ENCODE measurements at places on chromosomes 5 and 9. TPM values are rescaled to one million over a fixed set of nuclear protein-coding genes. Genes with fewer than 3 reads are reported as not detected.

Gene ZFP37
- total RNA-seq: 10.1 TPM

GRCh38 chr9:90802386-90802985, 867 bp downstream of the SYK start:
- no peak for DNase-seq

Gene TMEM252
- total RNA-seq: 1.5 TPM

DNA sequence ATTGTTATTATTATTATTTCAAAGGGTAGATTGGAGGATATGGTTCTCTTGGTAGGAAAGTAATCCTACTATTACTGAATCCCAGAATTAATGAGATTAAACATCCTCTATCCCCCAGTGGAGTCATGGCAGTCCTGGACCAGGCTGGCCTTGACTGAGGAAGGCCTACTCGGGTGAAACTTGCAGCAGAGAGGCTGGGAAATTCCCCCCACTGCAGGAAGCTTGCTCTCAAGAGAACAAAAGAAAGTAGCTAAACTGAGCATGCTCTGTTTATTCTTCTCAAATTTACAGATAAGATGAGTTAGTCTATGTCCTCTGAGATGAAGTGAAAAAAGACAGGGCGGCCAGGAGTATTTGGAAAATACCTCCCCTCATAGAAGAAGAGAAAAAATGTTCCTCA, 233.9 kb upstream of the RPS23 start:
- no peak for DNase-seq

Gene SMIM32
- not detected for total RNA-seq

Gene C1QTNF2
- 21.1 TPM for total RNA-seq

DNA sequence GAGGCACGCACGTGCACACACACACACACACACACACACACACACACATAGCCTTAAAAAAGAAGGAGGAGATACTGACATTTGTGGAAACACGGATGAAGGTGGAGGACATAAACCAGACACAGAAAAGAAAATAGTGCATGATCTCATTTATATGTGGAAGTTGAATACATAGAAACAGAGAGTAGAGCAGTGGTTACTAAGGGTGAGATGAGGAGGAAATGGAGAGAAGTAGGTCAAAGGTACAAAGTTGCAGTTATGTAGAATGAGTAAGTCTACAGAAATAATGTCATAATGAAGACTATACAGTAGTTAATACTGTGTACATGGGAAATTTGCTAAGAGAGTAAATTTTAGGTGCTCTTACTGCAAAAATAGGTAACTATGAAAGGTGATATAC, 412.2 kb upstream of the CDH9 start:
- DNase-seq: no peak

Gene IQGAP2
- total RNA-seq: 11.4 TPM

DNA sequence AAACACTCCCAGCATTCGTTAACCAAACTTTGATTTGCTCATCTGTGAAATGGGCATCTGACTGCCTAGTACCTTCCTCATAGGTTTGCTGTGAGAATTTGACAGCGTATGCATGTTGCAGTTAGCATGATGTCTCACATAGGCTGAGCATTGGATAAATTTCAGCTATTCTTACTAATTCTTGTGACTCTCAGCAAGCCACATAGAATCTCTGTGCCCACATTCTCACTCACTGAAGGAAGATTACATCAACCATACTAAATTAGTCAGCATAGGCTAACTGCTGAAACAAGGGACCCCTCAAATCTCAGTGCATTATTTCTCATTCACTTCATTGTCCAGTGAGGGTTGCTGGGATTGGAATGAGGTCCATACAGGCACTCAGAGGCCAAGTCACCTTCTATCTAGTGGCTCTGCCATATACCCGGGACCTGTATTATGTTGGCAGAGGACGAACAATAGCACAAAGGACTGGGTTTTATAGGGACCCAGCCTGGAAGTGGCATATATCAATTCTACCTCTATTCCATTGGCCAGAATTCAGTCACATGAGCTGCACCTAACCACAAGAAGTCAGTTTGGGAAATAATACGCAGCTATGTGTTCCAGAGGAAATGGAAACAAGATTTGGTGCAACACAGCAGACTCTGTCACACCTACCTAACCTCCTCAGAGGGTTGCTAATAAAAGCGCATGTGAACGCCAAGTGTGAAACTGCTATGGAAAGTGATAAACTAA, 4.2 kb upstream of the PTGER4 start:
- no peak for DNase-seq

- no peak for DNase-seq
Observed at GRCh38 chr9:81754245-81754644, 64.9 kb upstream of the TLE1 start.

DNA sequence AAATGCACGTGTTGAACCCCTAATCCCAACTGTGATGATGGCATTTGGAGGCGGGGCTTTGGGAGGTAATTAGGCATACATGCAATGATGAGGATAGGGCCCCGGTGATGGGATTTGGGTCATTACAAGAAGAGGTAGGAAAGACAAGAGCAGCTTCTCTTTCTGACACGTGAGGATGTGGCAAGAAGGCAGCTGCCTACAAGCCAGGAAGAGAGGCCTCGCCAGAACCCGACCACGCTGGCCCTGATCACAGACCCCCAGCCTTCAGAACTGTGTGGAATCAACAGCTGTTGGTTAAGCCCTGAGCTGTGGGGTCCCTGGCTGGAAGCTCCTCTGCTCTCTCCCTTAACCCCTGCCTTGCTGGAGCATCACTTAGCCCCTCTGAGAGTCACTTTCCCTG, 57.5 kb downstream of the COL23A1 start:
- DNase-seq: no peak

- no peak for DNase-seq
Observed at GRCh38 chr9:20244271-20244670, 378.0 kb downstream of the MLLT3 start.

- no peak for DNase-seq
Observed at GRCh38 chr5:176415240-176415951, 943 bp downstream of the CLTB start.

DNA sequence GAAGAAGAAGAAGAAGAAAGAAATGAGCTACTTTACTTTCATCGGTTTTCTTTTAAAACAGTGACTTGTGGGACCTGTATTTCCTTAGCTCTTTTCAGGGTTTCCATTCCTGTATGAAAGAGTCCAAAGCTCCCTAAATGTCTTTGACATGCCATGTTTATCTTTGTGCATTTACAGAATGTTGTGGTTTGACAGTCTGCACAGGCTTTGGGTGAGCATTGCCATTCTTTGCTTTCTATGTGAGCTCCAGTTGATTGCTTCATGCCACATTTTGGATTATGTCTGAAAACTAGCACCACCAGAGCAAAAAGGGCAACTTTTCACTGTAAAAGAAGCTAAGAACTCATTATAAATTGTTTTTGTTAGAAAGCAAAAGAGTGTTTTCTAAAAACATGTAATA, 733.4 kb downstream of the TLE4 start:
- peak; percentile 18 for DNase-seq

Gene FOXD4L3
- 0.86 TPM for total RNA-seq

Gene TAF11L9
- total RNA-seq: not detected

Gene SPATA31A3
- not detected for total RNA-seq

Gene COQ4
- 40.3 TPM for total RNA-seq

- DNase-seq: no peak
Observed at GRCh38 chr5:541539-542318, 17.5 kb upstream of the SLC9A3 start.

Gene RNF180
- total RNA-seq: 0.65 TPM

GRCh38 chr5:131926168-131926567, 19.3 kb downstream of the MEIKIN start:
- no peak for DNase-seq

DNA sequence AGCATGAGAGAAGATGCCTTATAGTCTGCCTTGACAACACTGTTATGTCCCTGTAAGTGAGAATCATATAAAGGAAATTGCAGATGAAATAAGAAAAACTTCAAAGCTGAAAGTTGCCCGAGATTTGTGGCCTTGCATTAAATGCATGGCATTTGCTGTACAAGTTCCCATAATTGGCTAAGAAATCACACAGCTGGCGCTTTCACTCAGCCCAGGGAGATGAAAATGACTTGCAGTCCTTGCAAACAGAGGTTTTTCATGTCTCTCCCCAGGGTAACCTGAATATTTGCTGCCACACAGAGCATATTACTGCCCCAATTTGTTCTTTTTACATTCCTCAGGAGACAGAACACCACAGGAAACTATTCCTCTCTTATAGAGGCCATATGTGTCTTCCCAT, 174.8 kb downstream of the FAM114A2 start:
- DNase-seq: peak; percentile 61

DNA sequence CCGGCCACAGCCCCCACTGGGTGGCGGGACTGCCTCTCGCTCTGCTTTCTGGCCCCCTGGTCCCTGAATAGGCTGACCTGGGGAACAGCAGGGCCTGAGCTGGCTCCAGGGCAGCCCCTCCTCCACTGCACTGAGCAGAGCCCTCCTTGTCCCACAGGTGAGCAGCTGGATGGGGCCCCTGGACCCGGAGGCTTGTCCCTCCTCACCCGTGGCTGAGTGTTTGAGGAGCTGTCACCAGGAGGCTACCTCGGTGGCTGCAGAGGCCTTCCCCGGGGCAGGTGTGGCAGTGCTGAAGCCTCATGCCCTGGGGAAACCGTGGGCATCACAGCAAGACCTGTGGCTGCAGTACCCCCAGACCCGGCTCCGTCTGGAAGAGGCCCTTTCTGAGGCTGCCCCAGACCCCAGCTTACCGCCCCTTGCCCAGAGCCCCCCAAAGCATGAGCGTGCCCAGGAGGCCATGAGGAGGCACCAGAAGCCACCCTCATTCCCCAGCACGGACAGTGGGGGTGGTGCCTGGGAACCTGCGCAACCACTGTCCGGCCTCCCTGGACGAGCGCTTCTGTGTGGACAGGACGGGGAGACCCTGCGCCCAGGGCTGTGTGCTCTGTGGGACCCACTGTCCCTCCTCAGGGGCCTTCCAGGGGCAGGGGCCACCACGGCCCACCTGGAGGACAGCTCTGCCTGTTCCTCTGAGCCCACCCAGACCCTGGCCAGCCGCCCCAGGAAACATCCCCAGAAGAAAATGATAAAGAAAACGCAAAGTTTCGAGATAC, 28.5 kb upstream of the LRRC14B start:
- no peak for DNase-seq

DNA sequence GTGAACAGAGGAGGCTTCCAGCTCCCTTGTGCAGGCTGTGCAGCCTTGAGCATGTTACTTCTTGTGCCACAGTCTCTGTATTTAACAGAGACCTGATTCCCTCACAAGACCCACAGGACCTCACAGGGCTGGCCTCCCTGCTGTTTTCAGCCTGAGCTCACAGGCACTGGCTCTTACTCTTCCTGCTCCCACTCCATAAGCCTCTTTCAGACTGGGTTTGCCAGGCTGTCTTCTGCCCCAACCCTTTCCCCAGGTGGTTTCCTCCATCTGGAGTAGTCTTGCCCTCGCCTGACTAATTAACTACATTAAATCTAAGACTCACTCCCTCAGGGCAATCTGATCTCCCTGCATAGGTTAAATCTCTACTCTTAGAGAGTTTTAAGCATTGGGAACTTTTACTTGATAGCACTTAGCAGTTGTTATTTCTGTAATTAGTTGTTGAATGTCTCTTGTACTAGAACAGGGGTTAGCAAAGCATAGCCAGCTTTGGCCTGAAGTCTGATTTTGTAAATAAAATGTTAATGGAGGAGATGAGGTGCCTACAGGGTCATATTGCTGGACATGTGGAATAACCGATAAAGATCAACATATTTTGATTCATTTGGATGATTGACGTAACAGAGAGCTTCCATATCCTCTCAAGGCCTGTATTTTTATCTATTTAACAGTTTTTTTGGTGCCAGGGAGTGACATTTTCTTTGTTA, 28.6 kb upstream of the SPATA31E1 start:
- no peak for DNase-seq

DNA sequence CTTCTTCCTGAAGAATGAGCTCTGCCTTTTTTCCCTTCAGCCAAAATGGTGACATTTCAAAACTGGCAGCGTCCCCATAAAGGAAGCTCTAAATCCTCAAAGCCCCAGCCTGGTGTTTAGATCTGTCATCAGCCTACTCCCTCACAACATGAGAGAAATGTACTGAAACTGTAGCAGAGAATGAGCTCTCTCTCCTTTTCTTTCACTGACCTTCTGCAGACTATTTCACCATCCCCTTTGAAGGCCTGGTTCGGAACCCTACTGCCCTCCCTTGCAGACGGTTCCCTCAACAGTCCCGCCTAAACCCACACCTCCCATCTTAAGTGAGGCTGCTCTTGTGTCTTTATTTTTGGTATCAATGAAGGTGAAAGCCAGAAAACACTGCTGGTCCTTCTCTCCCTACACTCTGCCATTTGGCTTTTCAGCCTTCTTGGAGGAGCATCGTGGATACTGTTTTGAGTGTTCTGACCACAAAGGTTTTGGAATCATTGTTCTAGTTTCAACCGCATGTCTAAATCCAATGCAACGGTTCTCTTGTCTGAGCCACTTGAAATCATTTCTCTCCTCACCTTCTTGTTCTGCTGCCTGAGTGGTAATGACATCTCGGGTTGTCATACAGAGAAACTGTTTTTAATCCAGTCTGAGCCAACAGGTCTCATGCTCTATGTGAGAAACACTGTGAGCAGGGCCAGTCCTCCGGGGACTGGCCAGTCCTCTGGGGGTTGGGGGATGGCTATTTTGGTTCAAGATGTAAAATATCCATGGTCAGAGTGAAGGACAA, 39.0 kb downstream of the ITK start:
- DNase-seq: no peak

- DNase-seq: no peak
Observed at GRCh38 chr5:129653057-129653375, 94.9 kb upstream of the MINAR2 start.

Gene NR2F1-AS1
- 11.3 TPM for total RNA-seq

Gene PSAT1
- 178 TPM for total RNA-seq

Gene SLC22A4
- 0.28 TPM for total RNA-seq

Gene IFNA2
- total RNA-seq: not detected

- DNase-seq: no peak
Observed at GRCh38 chr5:117242028-117242427, 667.4 kb upstream of the SEMA6A start.

Gene ZNF454
- not detected for total RNA-seq

Gene ARSI
- total RNA-seq: 0.18 TPM

Gene GHR
- total RNA-seq: 31.2 TPM

GRCh38 chr5:1033178-1033577, 24.6 kb downstream of the NKD2 start:
- no peak for DNase-seq

Gene HMMR
- total RNA-seq: 74.1 TPM

- DNase-seq: no peak
Observed at GRCh38 chr5:157532022-157532421, 43.6 kb downstream of the ADAM19 start.

DNA sequence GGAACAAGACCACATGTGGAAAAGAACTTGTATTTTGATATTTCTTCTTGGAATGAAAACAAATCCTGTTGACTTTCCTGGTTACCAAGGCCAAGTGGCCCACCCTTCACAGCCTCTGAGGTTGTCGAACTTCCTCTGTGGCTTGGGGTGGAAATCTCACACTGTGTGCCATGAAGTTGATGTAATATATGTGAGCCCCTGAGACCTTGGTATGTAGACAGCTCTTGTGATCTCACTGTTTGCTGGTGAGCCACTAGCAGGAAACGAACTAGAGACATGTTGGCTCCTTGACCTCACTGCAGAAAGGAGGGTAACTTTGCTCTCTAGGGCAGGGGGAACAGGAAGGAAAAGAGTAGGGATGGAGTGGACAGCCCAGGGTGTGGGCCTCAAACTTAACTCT, 159.4 kb downstream of the ARHGAP26 start:
- no peak for DNase-seq

Gene EMB
- total RNA-seq: 0.02 TPM

Data from SJCRH30 (cell line).